Chondrocyte (in vitro differentiated cells): ENCODE measurements at places on chromosomes 1 and 21. TPM values are rescaled to one million over a fixed set of nuclear protein-coding genes. Genes with fewer than 3 reads are reported as not detected.

DNA sequence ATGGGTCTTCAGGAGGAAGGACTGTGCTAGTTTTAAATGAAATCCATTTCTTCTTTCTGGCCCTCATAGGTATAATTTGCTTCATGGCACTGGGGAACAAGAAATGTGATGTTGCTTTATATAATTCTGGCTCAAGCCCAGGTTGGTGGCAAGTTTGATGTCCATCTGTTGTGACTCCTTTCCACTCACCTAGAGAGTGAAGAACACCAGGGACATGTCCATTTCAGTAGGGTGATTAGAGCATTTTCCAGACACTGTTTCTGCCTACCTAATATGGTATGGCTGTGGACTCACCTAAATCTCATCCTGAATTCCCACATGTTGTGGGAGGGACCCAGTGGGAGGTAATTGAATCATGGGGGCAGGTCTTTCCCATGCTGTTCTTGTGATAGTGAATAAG, 278.1 kb downstream of the LMX1A start:
- peaks cover 4% of the 10 kb centered on the region for H3K27me3 ChIP-seq
- H3K4me3 ChIP-seq: no peak overlapping the region
- H3K4me1 ChIP-seq: no peaks in the 10 kb centered on the region
- H3K27ac ChIP-seq: no peak overlapping the region

GRCh38 chr1:36346741-36347370, 23.4 kb upstream of the EVA1B start:
- no peak for DNase-seq
- no peak overlapping the region for H3K27ac ChIP-seq
- peaks cover 44% of the 10 kb centered on the region for H3K4me1 ChIP-seq
- H3K4me3 ChIP-seq: no peak overlapping the region

The TIPRL gene
- 37.2 to 38.7 TPM (median 37.4 TPM) in 3 replicates for total RNA-seq

The LYST gene
- 14.9 to 16.4 TPM (median 16.0 TPM) in 3 replicates for total RNA-seq

- H3K4me1 ChIP-seq: peaks cover 2% of the 10 kb centered on the region
- DNase-seq: no peak
- H3K36me3 ChIP-seq: no peaks in the 10 kb centered on the region
- H3K27me3 ChIP-seq: peaks cover 30% of the 10 kb centered on the region
- no peak overlapping the region for H3K4me3 ChIP-seq
Observed at GRCh38 chr1:89354205-89354604, 9.7 kb upstream of the GBP6 start.

GRCh38 chr1:53738205-53739108, 507 bp downstream of the GLIS1 start:
- no peak for DNase-seq
- peaks cover 3% of the 10 kb centered on the region for H3K36me3 ChIP-seq
- H3K27me3 ChIP-seq: no peaks in the 10 kb centered on the region
